KBM-7 (cell line): ENCODE measurements at places on chromosomes 4 and X.
A peak's percentile ranks its signal among the peaks of the same experiment; 100 is the strongest.

GRCh38 chr4:1740021-1740545 lies 18.8 kb downstream of the TACC3 start:
- no peak for DNase-seq

- DNase-seq: no peak
These were observed 90.3 kb upstream of the MAML3 start for GRCh38 chr4:140244328-140244727.

DNA sequence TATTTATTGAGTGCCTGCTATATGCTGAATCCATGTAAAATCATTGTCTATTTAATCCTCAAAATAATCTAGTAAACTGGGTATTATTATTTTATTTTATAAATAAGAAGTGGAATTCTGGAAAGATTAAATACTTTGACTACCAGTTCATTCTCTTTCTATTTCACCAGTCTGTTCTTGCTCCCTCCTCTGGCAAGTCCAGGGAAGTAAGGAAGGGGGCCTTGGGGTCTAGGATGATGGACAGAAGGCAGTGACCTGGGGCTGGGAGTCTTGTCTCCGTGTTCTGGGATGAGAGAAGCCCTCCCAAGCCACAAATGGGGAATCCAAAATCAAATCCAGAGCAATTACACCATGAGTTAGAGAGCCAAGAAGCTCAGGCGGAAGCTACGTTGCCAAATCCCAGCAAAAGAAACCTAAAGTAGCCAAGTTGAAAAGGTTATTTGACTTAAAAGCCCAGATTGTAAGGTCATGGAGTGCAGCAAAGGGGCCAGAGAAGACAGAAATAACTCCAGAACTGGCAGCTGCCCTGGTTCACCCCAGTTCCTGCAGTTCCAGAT lies 28.3 kb upstream of the PARM1 start:
- no peak for DNase-seq

GRCh38 chr4:65249111-65249510 lies 421.2 kb downstream of the EPHA5 start:
- DNase-seq: no peak

DNA sequence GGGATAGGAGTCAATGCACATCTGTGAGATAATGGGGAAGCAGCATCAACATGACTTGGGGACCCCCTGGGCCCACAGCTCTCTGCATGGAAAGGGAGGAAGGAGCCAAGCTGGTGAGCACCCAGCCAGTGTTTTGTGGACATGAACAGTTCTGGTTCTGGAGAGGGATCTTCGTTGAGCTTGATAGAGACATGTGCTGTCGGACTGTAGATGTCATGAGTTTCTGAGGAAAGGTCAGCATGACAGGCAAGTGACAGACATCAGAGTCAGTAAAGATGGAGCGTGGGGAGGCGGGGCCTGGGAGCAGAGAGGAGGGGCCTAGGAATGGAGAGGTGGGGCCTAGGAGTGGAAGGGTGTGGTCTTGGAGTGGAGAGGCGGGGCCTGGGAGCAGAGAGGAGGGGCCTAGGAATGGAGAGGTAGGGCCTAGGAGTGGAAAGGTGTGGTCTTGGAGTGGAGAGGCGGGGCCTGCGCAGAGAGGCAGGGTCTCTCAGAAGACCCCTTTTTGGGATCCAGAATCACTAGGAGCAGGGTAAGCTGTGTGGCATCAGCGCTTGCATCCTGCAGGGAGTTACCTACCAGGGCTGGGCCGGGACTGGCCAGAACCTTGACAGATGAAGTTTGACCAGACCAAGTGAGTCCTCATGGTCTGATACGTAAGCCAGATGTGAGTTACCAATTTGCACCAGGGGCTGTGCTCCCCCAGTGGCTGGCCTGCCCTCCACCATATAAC lies 33.7 kb downstream of the PIGG start:
- DNase-seq: no peak

- DNase-seq: peak; percentile 65
These were observed 23.6 kb downstream of the SH3BP2 start for GRCh38 chr4:2816401-2816954.

DNA sequence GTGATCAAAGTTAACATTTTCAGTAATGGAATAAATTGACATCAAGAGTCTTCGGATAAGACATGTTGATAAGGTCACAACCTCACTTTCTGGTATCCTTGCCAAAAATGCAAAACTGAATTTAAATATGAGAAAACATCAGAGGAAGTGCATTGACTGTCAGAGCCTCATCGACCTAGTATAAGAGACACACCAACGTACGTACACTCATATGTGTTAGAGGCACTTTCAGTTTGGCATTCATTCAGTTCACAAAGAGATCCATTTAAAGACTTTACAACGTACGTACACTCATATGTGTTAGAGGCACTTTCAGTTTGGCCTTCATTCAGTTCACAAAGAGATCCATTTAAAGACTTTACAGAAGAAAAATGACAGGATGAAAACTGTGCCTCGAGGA lies 280.3 kb downstream of the INPP4B start:
- no peak for DNase-seq

DNA sequence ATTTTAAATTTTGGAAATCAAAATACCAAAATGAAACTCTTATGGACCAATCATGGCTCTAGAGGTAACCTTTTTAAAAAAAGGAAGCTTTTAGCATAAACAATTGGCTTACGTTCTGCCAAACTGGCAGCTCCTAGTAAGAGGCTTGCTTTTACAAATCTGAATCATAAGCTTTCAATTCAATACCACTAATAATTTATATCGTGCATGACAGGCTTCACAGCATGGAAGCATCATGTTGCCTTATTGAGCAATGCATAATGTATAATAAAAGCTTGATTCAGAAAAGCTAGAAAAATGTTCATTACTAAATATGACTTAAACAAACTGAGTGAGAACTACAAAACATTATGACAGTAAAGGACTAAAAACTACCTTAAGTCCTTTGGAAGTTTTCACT lies 280.9 kb downstream of the IQCM start:
- DNase-seq: no peak

GRCh38 chrX:110066488-110067225 lies 63.7 kb downstream of the TMEM164 start:
- no peak for DNase-seq

- DNase-seq: peak; percentile 83
These were observed 122.3 kb upstream of the TBL1X start for GRCh38 chrX:9342561-9343051.

GRCh38 chr4:107348188-107349050 lies 312.3 kb upstream of the DKK2 start:
- no peak for DNase-seq

DNA sequence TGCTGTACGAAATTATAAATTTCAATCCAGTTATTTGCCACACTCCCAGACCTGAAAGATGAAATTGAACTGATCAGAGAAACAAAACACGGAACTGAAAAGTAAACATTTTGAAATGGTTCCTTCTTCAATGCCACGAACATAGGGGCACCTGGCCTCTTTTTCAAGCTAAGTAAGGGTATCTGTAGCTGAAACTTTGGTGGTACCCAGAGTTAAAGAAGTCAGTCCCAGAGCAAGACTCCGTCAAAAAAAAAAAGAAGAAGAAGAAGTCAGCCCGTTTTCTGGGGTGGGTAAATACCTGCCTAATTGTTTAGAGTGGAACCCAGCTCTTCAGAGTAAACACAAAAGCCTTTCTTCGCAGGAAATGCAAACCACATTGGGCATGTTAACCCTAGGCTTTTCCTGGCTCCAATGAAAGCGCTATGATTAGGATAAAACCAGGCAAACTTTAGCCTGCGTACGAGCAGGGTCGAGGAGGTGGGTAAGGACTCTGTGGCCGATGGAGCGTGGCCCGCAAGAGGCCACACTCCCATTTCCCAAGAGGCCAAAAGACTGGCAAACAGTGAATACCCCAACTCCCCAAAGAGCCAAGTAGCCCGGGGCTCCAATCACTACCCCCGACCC lies 1.3 kb downstream of the ANTXR2 start:
- no peak for DNase-seq

- DNase-seq: no peak
These were observed 7.2 kb downstream of the OCIAD2 start for GRCh38 chr4:48899432-48899749.

DNA sequence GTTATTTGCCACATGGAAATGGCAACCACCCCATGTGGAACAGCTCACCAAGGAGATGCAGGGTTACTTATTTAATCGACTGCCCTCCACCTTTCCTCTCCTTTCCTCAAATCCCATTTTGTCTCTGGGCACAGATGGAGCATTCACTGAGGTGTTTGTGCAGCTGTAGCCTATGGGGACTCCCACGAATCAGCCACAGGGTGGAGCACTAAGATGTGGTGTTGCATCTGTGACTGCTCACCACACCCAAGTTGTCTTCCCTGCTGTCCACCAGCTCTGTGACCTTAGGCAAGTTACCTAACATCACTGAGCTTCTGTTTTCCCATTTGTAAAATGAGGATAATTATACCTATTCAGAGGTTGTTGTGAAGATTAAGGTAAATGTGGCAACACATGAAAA lies 252.4 kb upstream of the CPEB2 start:
- DNase-seq: peak; percentile 9

DNA sequence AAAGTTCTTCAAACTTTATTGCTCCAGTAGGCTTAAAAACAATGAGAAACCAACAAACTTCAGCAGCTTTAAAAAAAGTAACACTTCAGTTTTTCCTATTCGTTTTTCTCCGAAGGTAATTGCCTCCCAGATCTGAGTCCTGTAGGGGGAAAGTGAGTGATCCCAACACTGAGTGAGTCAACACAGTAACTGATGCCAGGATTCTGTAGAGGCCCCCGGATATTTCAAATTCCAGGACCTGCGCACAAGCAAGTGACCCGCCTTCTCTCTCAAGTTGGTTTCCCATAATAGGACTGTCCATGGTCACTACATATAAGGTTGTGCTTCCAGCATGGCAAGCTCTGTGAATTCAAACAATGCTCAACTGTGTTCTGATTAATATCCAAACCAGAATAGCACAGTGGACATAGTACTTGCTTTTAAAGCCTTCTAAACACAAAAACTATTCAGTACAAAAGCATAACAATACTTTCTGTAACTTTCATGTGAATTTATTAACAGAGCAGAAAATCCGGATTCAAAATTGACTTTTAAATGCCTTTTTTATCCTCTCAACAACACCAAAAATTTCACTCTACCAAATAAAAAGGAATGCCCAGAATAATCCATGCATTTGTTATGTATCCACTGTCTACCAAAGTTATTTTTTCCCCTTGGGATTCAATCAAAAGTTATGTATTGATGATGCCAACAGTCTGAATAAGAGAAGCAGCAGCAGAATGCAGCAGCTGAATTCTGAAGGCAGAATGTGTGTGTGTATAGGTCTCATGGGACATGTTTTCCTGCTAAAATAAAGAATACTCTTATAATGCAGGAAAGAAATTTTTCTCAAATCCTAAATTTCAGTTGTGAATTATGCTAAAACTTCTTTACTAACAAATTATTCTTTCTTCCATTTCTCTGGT lies at the start of gene DMD:
TSS of gene DMD (minus strand) at position 194 of the 905 bp plus-strand sequence. CDS start 237 bp downstream, outside the sequence.
- DNase-seq: no peak

GRCh38 chr4:140234697-140235060 lies 80.7 kb upstream of the MAML3 start:
- DNase-seq: no peak

DNA sequence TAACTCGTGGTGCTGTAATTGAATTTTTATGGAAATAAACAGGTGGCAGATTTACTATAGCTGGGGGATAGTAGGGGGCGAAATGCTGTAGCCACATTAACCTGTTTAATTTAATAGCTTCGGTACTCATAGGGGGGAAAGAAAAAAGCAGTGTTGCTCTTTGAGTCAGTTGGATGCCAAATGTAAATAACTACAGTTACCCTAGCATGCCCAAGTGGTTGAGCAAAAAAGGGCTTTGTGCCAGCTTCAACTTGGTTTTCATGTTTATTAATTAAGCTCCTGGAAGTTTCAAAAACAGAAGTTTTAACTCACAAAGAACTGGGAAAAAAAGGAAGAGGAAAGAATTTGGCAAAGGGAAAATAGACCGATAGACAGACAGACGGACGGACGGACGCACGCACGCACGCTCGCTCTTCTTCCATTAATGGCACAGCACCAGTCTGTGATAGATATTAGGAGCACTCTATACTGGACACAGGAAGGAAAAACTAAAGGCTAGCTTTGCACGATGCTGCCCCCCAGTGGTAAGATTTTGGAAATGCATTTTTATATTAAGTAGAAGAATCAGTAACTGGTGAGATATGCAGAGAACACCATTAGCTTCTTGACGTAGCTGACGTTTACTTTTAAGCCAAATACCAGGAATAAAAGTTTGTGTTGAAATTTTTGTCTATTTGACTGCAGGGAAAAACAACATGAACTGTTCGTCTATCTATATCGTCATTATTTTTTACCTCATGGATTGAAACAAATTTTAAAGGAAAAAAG lies 151.8 kb downstream of the SLC7A11 start:
- peak; percentile 70 for DNase-seq

DNA sequence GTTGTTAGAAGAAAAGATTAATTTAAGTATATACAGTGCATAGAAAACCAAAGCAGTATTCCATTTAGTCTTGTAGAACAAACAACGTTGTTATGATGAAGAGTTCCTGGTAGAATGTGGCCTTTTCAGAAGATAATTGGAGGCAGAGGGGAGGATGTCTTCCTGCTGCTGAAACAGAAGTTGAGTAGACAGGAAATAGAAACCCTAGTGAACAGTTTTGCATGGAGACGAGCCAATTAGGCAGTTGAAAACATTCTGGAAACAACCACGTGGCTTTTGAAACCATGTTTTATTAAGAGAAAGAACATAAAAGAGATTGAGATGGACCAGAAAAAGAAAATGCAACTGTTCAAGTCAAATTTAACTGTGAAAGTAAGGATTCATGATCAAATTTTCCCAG lies 325.2 kb downstream of the CAMK2D start:
- DNase-seq: peak; percentile 3

GRCh38 chr4:61385256-61385655 lies 185.1 kb downstream of the ADGRL3 start:
- DNase-seq: no peak

DNA sequence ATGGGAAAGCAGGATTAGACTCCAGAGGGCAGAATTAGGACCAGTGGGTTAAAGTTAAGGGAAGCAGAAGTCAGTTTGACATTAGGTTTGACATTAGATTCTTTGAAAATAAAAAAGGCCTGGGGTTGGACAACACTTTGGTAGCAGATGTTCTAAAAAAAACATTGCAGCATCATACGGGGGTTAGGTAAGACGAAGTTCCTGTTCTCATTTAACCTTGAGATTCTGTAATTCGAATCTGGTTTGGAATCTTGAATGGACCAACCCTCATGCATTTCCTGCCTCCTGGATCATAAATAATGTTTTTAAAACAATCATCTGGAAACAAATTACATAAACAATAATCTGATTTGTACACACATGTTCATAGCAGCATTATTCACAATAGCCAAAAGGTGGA lies 181.0 kb downstream of the SHROOM3 start:
- no peak for DNase-seq

DNA sequence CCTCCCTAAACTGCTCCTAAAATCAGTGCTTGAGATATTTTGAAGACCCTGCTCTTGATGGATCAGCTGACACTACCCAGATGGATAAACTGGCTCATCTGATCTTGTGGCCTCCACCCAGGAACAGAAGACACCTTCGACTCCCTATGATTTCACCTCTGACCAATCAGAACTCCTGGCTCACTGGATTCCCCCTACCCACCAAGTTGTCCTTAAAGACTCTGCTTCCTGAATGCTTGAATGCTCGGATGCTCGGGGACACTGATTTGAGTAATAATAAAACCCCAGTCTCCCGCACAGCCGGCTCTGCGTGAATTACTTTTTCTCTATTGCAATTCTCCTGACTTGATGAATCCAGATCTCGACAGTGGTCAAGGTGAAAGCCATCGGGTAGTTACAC lies 12.0 kb upstream of the RPS3A start:
- DNase-seq: no peak
